CD4-positive, alpha-beta T cell treated with Interleukin-10 for 1 hour (primary cell): ENCODE measurements at places on chromosomes 7 and 10.

GRCh38 chr7:42162560-42163325, 74.3 kb downstream of the GLI3 start:
- no peak for DNase-seq

DNA sequence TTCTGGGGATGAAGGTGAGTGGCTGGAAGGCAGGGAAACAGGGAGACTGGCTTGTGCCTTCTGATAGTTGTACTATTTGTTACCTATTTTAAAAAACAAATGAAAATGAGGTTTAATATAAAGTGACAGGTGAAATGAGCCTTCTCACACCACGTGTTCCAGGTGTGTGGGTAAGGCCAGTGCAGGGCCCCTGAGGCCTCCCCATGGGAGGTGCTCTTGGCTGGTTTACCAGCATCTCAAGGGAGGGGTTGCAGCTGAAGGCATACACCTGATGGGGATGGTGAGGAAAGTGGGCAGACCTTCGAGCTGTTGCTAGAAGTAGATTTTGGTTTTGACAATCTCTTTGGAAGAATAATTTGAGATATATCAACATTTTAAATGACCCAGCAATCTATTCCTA, 103.6 kb downstream of the ARHGAP22 start:
- DNase-seq = no peak

DNA sequence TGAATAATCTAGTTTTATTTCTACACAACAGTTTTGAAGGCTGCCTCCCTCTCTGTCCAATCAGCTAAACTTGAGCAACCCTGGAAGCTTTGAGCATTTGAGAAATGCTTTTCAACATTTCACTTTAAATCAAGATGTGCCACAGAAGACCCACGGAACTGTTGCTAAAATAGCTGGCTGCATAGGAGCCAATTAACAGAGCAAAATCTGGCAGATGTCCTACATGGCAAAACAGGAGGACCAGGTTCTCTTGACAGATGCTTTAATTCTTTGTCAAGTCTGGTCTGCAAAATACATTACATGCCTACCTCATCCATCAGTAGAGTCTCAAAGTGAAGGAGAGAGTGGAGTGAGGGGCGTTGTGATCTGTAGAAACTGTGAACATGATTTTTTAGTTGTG, 185.9 kb downstream of the DPY19L1 start:
- DNase-seq = no peak

DNA sequence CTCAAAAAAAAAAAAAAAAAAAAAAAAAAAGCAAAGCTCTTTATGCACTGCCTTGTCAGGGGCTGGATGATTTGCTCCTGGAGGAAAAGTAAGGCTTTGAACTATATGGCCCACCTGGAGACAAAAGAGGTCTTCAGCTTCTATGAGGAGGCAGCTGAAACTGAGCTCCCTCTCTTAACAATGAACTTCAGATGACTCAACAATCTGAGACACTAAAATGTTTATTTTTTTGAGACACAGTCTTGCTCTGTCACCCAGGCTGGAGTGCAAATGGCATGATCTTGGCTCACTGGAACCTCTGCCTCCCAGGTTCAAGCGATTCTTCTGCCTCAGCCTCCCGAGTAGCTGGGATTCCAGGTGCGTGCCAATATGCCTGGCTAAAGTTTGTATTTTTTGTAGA, 36.7 kb downstream of the RAB19 start:
- DNase-seq = no peak

DNA sequence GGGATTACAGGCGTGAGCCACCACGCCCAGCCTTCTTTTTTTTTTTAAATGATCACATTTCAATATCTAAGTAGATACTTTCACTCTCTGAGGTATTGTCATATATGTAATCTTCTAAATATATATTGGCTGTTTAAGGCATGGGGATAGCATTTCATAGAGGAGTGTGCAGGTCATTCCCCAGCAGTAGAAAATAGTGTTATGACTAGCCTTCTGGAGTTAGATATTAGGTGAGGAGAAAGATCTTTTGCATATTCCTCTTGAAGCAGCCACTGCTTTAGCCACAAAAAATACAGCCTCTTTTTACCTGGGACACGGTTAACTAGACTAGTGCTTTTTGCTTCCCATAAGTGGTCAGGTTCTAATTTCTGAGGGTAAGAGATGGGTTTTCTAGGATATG, 28.9 kb downstream of the ADD3 start:
- no peak for DNase-seq
